ENCODE measurements at places on chromosomes 3 and 15. TPM values are rescaled to one million over a fixed set of nuclear protein-coding genes. Genes with fewer than 3 reads are reported as not detected.

DNA sequence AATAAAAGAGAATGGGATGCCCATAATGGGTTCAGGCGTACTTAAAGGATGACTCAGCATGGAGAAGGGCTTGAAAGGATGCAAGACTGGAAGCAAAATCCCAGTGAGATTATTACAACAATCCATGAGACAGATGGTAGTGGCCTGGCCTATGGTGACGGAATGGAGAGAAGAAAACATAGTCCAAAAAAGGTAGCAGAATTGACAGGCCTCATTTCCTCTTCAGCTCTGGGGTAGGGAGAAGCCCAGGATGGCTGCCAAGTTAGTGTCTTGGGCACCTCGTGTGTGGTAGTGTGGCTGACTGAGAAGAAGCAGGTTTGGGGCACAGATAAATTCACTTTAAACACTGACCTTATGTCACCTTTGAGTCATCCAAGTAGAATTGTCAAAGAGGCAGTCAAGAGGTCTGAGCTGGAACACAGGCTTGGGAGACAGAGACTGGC lies 18.1 kb downstream of the MB21D2 start:
- no peaks in the 10 kb centered on the region for H3K27me3 ChIP-seq
- H3K36me3 ChIP-seq = no peaks in the 10 kb centered on the region
- H3K4me3 ChIP-seq = no peak overlapping the region
- no peak for DNase-seq

GRCh38 chr15:29727871-29728270 lies 94.4 kb downstream of the TJP1 start:
- no peak overlapping the region for H3K4me3 ChIP-seq
- H3K4me1 ChIP-seq = peaks cover 4% of the 10 kb centered on the region
- no peaks in the 10 kb centered on the region for H3K27me3 ChIP-seq
- H3K27ac ChIP-seq = no peak overlapping the region
- H3K36me3 ChIP-seq = peaks cover 9% of the 10 kb centered on the region

- no peak for DNase-seq
- H3K36me3 ChIP-seq = no peaks in the 10 kb centered on the region
- H3K27ac ChIP-seq = no peak overlapping the region
- H3K4me3 ChIP-seq = no peak overlapping the region
Observed at GRCh38 chr3:182904164-182904563, 76.2 kb downstream of the DCUN1D1 start.

The CAND2 gene
- total RNA-seq = 5.0 TPM

DNA sequence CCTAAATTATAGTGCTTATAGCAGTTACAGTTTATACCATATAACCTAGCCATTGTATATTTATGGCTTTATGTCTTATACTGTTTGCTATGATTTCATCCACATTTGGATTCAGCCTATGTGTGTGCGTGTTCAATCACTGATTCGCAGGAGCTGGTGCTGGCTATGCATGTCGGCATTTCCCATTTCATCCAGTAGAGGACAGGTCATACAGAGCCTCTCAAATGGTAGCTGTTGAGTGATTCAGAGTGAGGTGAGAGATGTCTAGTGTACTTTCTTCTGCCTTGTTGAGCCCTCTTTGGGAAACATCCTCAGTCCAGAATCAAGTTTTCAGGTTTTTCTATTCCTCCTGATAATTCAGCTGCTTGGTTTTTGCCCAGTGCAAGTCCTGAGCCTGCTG lies 76.1 kb downstream of the FRMD4B start:
- no peaks in the 10 kb centered on the region for H3K36me3 ChIP-seq
- DNase-seq = peak; percentile 58
- no peak overlapping the region for H3K4me3 ChIP-seq
- H3K27me3 ChIP-seq = no peaks in the 10 kb centered on the region
- no peaks in the 10 kb centered on the region for H3K4me1 ChIP-seq

The CELSR3 gene
- 1.8 TPM for total RNA-seq

The PDIA3 gene
- total RNA-seq = 433 TPM

The ANKRD34C gene
- total RNA-seq = not detected

GRCh38 chr15:63071288-63071909 lies 28.9 kb downstream of the TPM1 start:
- no peak overlapping the region for H3K27ac ChIP-seq
- DNase-seq = no peak
- H3K36me3 ChIP-seq = no peaks in the 10 kb centered on the region
- H3K4me1 ChIP-seq = peaks cover 3% of the 10 kb centered on the region

- peaks cover 46% of the 10 kb centered on the region for H3K27me3 ChIP-seq
- H3K27ac ChIP-seq = no peak overlapping the region
- H3K4me3 ChIP-seq = no peak overlapping the region
- H3K4me1 ChIP-seq = peaks cover 40% of the 10 kb centered on the region
- no peaks in the 10 kb centered on the region for H3K36me3 ChIP-seq
- DNase-seq = peak; percentile 74
Observed at GRCh38 chr15:67836477-67836876, 3.4 kb downstream of the RNU6-1 start.

The ZFYVE19 gene
- total RNA-seq = 25.6 TPM

GRCh38 chr3:144127014-144127413 lies 155.4 kb downstream of the DIPK2A start:
- no peak overlapping the region for H3K4me3 ChIP-seq
- H3K4me1 ChIP-seq = peaks cover 9% of the 10 kb centered on the region
- H3K27ac ChIP-seq = peak overlapping the region; percentile 11
- no peaks in the 10 kb centered on the region for H3K36me3 ChIP-seq

GRCh38 chr3:59605318-59605717 lies 555.5 kb upstream of the CFAP20DC start:
- H3K4me3 ChIP-seq = no peak overlapping the region
- no peaks in the 10 kb centered on the region for H3K27me3 ChIP-seq
- no peak for DNase-seq
- H3K4me1 ChIP-seq = peaks cover 3% of the 10 kb centered on the region
- H3K27ac ChIP-seq = no peak overlapping the region
- no peaks in the 10 kb centered on the region for H3K36me3 ChIP-seq

DNA sequence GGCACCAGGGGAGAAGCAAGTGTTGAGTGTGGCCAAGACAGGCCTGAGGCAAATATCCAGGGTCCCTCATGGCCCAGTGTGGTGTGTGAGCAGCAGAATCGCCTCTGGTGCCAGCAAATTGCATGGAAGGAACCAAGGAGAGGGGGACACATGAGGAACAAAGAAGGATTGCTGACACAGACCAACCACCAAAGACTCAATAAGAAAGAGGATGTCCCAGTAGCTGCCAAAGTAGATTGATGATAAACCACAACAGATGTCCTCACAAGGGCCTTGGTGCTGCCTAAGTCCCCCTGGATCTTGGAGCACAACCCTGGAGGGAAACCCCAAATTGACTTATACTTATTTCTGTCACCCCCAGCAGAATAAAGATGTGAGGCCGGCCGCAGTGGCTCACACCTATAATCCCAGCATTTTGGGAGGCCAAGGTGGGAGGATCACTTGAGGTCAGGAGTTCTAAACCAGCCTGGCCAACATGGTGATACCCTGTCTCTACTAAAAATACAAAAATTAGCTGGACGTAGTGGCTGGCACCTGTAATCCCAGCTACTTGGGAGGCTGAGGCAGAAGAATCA lies 10.6 kb downstream of the SRGAP3 start:
- no peaks in the 10 kb centered on the region for H3K27me3 ChIP-seq
- H3K4me1 ChIP-seq = no peaks in the 10 kb centered on the region

DNA sequence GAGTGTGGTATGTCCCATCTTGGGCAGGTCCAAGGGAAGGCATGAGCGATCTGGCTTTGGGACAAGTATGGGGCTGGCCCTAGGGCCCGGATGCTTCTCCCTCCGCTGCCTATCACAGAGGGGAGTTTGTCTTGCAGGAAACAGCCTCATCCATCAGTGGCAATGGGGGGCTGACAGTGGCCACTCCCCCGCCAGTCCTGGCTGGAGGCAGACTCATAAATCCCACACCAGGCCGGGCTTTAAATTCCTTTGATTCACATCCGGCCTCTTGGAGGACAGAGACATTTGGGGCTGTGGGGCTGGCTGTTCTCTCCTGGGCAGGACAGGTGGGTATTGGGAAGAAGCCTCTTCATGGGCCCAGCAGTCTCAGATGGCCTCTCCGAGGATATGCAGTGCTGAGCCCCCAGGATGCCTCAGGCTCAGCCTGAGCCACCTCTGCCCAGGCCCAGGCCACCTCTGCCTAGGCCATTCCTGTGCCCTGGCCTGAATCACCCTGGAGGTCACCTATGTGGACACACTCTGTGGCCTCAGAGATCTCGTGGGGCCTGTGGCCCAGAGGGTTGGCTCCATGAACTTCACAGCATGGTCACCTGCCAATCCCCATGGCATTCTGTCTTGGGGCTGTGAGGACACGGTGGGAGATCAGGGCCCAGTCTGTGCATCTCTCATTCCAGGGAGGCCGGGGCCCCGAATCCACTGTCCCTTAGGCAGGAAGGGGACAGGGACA lies 84.2 kb upstream of the GOLGA6L4 start:
- no peak for DNase-seq
- no peaks in the 10 kb centered on the region for H3K27me3 ChIP-seq
- no peak overlapping the region for H3K4me3 ChIP-seq
- no peaks in the 10 kb centered on the region for H3K36me3 ChIP-seq

GRCh38 chr3:175192536-175192935 lies 333.4 kb downstream of the NAALADL2 start:
- no peaks in the 10 kb centered on the region for H3K4me1 ChIP-seq
- H3K4me3 ChIP-seq = no peak overlapping the region
- DNase-seq = no peak
- H3K36me3 ChIP-seq = no peaks in the 10 kb centered on the region
- no peaks in the 10 kb centered on the region for H3K27me3 ChIP-seq

DNA sequence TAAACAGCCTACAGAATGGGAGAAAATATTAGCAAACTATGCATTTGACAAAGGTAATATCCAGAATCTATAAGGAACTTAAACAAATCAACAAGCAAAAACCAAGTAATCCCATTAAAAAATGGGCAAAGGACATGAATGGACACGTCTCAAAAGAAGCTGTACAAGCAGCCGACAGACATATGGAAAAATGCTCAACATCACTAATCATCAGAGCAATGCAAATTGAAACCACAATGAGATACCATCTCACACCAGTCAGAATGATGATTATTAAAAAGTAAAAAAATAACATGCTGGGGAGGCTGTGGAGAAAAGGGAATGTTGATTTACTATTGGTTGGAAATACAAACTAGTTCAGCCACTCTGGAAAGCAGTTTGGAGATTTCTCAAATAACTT lies 30.7 kb upstream of the PPM1L start:
- H3K27me3 ChIP-seq = no peaks in the 10 kb centered on the region
- no peak overlapping the region for H3K4me3 ChIP-seq
- no peaks in the 10 kb centered on the region for H3K4me1 ChIP-seq
- H3K27ac ChIP-seq = no peak overlapping the region
- H3K36me3 ChIP-seq = no peaks in the 10 kb centered on the region

Measured in hepatocyte (in vitro differentiated cells).